CD4-positive, alpha-beta T cell treated with Interleukin-6 at 100 ng/mL for 8 hours (primary cell): ENCODE measurements at places on chromosomes 16 and 17.

DNA sequence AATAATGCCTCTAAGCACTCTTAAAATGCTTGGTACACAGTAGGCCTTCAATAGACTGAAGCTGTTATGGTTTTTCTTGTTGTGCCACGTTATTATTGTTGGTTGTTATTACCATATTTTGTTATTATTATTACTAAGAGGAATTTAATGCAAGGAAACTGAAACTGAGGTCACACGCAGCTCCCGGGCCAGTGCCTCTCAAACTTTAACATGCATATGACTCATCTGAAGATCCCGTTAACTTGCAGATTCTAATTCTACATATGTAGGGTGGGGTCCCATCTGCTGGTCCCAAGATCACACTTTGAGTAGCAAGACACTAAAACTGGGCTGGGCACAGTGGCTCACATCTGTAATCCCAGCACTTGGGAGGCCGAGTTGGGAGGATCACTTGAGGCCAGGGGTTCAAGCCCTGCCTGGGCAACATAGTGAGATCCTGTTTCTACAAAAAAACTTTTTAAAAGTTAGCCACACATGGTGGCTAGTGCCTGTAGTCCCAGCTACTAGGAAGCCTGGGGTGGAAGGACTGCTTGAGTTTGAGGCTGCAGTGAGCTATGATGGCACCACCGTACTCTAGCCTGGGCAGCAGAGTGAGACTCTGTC, 888 bp downstream of the ACSM5 start:
- DNase-seq = no peak

DNA sequence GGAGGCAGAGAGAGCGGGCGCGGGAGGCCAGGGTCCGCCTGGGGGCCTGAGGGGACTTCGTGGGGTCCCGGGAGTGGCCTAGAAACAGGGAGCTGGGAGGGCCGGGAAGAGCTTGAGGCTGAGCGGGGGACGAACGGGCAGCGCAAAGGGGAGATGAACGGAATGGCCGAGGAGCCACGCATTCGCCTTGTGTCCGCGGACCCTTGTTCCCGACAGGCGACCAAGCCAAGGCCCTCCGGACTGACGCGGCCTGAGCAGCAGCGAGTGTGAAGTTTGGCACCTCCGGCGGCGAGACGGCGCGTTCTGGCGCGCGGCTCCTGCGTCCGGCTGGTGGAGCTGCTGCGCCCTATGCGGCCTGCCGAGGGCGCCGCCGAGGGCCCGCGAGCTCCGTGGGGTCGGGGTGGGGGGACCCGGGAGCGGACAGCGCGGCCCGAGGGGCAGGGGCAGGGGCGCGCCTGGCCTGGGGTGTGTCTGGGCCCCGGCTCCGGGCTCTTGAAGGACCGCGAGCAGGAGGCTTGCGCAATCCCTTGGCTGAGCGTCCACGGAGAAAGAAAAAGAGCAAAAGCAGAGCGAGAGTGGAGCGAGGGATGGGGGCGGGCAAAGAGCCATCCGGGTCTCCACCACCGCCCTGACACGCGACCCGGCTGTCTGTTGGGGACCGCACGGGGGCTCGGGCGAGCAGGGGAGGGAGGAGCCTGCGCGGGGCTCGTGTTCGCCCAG, 1.2 kb upstream of the CBX4 start:
- no peak for DNase-seq

DNA sequence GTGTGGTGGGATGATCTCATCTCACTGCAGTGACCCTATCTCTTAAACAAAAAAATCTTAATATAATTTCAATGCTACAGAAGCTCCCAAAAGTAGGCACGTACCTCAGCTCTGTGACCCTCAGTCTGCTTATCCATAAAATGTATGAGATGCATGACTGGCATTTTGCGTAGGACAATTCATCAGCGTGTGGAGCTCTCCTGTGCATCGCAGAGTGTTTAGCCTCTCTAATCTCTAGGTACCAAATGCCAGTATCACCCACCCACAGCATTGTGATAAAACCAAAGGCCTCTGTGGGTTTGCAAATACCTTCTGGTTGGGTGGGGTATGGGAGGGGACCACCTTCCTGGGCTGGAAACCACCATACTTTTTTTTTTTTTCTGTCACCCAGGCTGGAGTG, 19.0 kb upstream of the TUBG2 start:
- DNase-seq = no peak

DNA sequence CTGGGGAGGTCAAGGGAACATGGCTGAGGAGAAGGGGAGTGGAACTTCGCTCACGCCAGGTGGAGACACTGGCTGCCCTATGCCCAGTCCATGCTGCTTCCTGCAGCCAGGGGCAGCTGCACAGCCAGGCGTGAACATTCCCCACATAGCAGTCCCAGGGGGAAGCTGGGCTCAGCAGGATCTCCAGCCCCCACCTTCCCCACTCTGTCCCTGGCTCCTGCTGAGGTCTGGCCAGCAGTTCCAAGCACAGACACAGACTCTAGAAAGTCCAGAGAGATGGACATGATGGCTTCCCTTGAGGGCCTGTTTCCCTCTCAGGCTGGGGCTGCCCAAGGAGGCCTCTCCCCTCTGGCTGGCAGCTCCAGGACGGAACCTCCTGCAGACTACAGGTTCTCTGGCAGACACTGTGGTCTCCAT, 9.3 kb downstream of the JUP start:
- no peak for DNase-seq

- no peak for DNase-seq
These were observed 5.5 kb downstream of the TMEM132E start for GRCh38 chr17:34584805-34585416.

DNA sequence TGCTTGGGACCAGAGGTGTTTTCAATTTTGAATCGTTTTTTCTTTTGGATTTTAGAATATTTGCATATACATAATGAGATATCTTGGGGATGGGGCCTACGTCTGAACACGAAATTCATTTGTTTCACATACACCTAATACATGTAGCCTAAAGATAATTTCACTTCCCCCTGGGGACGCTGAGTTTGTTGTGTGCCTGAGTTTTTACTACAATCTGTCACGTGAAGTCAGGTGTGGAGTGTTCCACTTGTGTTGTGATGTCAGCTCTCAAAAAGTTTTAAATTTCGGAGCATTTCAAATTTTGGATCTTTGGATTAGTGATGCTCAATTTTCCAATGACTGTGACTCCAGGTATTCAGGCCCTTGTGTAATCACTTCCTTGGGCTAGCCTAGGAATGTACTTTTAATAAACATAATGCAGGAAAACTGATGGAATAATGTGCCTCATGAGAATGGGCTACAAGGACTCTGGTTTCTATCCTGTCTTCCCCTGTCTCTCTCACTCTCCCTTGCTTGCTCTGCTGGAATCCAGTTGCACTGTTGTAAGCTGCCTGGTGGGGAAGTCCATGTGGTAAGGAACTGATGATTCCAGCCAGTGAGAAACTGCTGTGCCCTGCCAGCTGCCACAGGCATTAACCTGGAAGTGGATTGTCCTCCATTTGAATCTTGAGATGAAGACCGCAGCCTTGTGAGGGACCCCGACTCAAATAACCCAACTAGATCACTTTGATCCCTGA, 403.8 kb downstream of the SHISA9 start:
- no peak for DNase-seq

DNA sequence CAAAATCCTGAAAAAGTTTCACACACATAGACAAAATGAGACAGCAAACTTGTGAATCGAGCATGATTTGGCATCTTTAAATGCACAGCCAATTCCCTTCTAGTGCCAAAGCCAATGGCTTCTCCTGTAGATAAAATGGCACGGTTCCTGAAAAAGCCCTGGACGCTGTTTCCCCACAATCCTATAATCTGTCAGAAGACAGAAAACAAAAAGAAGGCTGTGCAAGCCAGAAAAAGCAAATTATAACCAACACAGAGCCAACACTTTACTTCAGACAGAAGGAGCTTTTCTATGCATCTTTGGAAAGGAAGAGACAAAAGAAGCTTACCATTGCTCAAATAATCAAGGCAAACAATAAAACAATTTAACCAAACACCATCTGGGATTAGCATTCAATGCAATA, 23.8 kb downstream of the FAM222B start:
- no peak for DNase-seq

DNA sequence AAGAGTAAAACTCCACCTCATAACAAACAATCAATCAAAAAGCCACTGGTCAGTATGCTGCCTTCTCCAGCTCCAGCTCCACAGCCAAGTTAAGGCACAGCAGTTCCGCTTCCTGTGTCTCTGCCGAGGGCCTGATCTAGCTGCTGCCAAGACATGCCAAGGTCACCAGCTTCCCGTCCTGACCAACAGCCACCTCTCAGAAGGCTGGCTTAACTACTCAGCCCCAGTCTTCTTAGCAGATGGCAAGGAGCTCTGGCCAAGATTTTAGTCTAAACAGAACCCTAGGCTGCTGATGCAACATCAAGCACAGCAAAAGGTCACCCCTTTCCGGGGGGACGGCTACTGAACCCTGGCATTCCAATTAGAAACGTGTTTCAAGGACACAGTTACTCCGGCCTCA, 17.7 kb upstream of the MNT start:
- DNase-seq = no peak

- DNase-seq = no peak
These were observed 37.6 kb downstream of the NOS2 start for GRCh38 chr17:27762527-27763305.

GRCh38 chr16:77289331-77289809, 90.2 kb downstream of the SYCE1L start:
- DNase-seq = no peak

DNA sequence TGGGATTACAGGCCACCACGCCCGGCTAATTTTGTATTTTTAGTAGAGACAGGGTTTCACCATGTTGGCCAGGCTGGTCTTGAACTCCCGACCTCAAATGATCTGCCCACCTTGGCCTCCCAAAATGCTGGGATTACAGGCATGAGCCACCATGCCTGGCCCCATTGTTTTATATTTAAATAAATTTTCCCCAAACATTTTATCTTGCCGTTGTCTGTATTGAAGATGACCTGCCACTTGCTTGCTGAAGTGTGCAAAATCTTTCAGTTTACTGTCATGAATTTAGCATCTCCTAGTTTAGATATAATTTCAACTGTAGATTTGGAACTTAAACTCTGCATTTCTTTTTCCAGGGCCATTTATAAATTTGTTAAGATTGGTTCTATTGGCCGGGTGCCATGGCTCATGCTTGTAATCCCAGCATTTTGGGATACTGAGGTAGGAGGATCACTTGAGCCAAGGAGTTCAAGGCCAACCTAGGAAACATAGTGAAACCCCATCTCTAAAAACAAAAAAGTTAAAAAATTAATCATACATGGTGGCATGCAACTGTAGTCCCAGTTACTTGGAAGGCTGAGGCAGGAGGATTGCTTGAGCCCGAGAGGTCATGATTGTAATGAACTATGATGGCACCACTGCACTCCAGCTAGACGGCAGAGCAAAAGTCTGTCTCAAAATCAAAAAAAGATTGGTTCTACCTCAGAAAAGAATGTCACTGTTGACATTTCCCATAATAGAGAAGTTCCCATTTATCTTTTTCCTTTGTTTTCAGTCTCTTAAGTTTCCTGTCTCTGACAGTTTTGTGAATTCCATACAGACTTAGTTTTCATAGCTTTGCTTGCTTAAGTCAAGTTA, 84.4 kb downstream of the VMP1 start:
- no peak for DNase-seq

DNA sequence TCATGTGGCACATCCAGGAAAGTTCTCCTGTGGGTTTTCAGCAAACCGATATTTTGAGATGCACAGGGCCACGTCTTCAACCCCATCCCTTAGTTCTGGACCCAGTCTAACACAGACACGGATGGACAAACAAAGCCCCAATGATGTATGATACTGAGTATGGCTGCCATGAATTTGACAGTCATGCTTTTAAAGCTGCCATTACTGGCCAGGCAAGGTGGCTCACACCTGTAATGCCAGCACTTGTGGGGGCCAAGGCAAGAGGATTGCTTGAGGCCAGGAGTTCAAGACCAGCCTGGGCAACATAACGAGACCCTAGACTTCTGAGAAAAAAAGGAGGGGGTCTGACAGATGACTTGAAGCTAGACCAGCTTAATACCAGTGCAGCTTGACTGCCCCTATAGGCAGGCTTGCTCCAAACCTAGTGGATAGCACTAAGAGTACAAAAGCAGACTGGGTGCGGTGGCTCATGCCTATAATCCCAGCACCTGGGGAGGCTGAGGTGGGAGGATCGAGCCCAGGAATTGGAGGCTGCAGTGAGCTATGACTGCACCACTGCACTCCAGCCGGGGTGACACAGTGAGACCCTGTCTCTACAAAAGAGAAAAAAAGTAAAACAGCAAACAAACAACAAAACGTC, 10.8 kb upstream of the ZNF629 start:
- no peak for DNase-seq

DNA sequence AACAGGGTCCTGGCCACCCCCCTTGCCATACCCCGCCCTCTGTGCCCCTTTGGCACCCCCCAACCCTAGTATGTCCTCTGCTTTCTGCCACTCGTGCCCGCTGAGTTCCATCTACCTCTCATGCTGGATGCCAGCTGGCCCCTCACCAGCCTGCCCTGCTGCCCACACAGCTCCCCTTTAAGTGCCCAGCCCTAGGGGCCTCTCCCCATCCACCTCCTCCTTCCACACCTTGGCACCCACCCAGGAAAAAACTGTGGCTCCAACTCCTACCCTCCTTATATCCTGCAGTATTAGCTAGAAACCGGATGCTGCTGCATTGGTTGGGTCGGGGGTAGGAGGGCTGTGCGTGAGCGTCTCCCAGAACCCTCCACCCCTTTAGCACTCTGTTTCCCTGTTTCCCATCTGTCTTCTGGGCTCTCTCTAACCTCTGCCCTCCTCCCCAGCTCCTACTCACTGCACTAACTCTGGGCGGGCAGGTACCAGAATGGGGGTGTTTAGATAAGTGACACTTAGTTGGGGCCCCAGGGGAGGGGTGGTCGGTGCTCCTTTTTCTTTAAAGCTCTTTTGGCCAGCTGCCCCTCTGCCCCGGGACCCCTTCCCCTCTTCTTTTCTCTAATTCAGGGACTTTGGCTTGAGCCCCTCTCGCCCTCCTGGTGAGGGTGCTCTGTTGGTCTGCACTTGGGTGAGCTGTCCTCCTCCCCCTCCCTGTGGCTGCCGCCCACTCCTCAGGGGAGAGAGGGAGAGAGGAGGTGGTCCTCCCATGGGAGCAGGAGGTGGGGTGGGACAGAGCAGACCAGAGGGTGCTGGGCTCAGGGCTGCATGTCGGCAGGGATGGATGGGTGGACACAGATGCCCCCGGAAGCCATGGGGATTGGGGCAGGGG, 9.9 kb downstream of the NR1D1 start:
- no peak for DNase-seq

GRCh38 chr16:6189216-6189615, 1091.6 kb upstream of the EEF2KMT start:
- no peak for DNase-seq

DNA sequence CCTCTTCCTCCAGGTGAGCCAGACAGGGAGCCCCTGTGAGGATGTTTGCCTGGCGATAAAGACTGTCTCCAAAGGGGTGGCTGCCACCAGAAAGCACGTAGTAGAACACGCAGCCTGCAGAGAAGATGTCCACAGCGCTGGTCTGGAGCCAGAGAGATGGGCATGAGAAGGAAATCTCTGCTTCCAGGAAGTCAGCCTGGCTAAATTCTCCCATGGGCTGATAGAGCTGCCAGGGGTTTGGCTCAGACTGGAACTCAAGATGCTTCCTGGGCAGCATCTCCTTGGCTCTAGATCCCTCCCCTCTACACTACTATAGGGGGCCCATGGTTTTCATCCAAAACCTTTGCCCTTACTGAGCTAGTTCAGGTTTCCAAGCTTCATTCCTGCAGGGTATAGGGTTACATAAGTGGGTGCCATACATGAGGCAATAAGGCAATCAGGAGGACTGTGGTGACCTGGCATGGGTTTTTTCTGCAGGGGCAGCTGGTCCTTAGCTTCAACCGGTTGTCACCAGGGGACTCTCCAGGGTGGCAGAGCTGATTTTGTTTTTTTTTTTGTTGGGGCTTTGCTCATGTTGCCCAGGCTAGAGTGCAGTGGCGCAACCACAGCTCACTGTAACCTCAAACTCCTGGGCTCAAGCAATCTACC, 13.6 kb downstream of the PLK1 start:
- DNase-seq = no peak

- DNase-seq = peak; percentile 53
These were observed 6.1 kb downstream of the NOD2 start for GRCh38 chr16:50699326-50700159.
